Left lobe of liver (tissue), 2 donors: ENCODE measurements at places on chromosomes 5 and 9. TPM values are rescaled to one million over a fixed set of nuclear protein-coding genes. Genes with fewer than 3 reads are reported as not detected.

SLC45A2 gene
- total RNA-seq: 0.48 TPM

GOLPH3 gene
- total RNA-seq: 66.6 TPM

SHOC1 gene
- not detected for total RNA-seq

CATSPER3 gene
- total RNA-seq: 0.86 TPM

IFNA2 gene
- not detected for total RNA-seq

TICAM2 gene
- 2.1 TPM for total RNA-seq

SLC36A2 gene
- not detected for total RNA-seq

SLC4A9 gene
- 0.10 TPM for total RNA-seq

FOXD4L3 gene
- not detected for total RNA-seq

MSMP gene
- total RNA-seq: 1.5 TPM

AIF1L gene
- 0.83 TPM for total RNA-seq

RAI14 gene
- total RNA-seq: 24.9 TPM

IRX1 gene
- not detected for total RNA-seq

PCDHGA2 gene
- 1.1 TPM for total RNA-seq

PCDHGB4 gene
- total RNA-seq: 2.2 TPM

DMGDH gene
- 119 TPM for total RNA-seq

S100Z gene
- not detected for total RNA-seq

SMC2 gene
- 2.9 TPM for total RNA-seq

SEMA6A gene
- 7.9 TPM for total RNA-seq

PAIP1 gene
- 32.8 TPM for total RNA-seq

POLR3G gene
- 2.2 TPM for total RNA-seq

TLX3 gene
- total RNA-seq: not detected

FEM1C gene
- total RNA-seq: 7.6 TPM

IL33 gene
- total RNA-seq: 9.3 TPM

PLEKHG4B gene
- total RNA-seq: 0.25 TPM

CA9 gene
- 0.96 TPM for total RNA-seq

MARVELD2 gene
- total RNA-seq: 29.7 TPM

C6 gene
- 487 TPM for total RNA-seq

TCERG1 gene
- 12.8 TPM for total RNA-seq

RELL2 gene
- 0.96 TPM for total RNA-seq

CCDC152 gene
- total RNA-seq: 0.70 TPM

ZNF483 gene
- 0.53 TPM for total RNA-seq

TAF7 gene
- 20.6 TPM for total RNA-seq

PAEP gene
- not detected for total RNA-seq

ZBED3 gene
- 40.1 TPM for total RNA-seq

LCN9 gene
- total RNA-seq: not detected

CTSV gene
- 0.15 TPM for total RNA-seq

KIF4B gene
- not detected for total RNA-seq

INSL4 gene
- not detected for total RNA-seq

STRBP gene
- total RNA-seq: 10.1 TPM
